ENCODE measurements at places on chromosomes 2 and 18.

- DNase-seq, result no peak
Measured at GRCh38 chr2:9210030-9210429, 3.4 kb downstream of the ASAP2 start.

DNA sequence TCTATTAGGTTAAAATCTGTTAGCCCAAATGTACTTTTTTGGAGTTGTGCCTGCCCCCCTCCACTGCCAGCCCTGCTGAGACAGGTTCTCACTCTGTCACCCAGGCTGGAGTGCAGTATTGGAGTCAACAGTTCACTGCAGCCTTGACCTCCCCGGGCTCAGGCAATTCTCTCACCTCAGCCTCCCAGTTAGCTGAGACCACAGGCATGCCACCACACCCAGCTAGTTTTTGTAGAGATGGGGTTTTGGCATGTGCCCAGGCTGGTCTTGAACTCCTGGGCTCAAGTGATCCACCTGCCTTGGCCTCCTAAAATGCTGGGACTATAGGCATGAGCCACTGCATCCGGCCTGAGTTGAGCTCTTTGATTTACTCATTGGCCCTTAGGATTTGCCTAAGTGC, 110.7 kb downstream of the ICA1L start:
- no peak for DNase-seq

- no peak for DNase-seq
Measured at GRCh38 chr2:229434187-229434586, 163.1 kb upstream of the PID1 start.

- DNase-seq, result no peak
Measured at GRCh38 chr2:96403481-96403880, 67.9 kb downstream of the NCAPH start.

DNA sequence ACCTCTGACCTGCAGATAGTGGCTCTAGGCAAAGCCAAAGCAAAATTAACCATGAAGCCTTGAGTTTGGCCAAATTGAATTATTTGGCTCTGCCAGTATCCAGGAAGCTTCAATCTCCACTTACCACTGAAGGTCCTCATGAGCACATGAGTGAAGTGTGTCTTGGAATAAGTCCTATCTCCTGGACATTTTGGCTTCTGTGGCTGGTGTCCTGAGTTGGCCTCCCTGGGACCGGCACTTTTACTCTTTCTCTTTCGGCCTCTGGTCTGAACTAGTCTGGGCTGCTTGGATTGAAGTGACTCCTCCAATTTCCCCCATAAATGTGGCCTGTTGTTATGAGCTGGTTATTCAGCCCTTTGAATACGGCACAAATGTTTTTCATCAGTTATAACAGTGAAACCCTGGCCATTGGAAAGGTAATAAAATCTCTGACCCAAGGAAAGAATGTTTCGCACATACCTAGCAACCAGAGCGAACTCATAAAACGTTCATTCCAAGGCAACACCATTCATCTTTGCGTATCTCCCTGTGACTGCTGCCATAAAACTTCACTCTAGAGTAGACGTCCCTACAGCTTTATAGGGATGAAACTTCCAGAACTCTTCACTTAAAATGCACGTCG, 216.4 kb downstream of the LPIN1 start:
- no peak for DNase-seq

Measured in T-cell (primary cell).